Activated CD8-positive, alpha-beta memory T cell treated with anti-CD3 and anti-CD28 coated beads for 24 hours (primary cell): ENCODE measurements at places on chromosomes 12 and 14.

DNA sequence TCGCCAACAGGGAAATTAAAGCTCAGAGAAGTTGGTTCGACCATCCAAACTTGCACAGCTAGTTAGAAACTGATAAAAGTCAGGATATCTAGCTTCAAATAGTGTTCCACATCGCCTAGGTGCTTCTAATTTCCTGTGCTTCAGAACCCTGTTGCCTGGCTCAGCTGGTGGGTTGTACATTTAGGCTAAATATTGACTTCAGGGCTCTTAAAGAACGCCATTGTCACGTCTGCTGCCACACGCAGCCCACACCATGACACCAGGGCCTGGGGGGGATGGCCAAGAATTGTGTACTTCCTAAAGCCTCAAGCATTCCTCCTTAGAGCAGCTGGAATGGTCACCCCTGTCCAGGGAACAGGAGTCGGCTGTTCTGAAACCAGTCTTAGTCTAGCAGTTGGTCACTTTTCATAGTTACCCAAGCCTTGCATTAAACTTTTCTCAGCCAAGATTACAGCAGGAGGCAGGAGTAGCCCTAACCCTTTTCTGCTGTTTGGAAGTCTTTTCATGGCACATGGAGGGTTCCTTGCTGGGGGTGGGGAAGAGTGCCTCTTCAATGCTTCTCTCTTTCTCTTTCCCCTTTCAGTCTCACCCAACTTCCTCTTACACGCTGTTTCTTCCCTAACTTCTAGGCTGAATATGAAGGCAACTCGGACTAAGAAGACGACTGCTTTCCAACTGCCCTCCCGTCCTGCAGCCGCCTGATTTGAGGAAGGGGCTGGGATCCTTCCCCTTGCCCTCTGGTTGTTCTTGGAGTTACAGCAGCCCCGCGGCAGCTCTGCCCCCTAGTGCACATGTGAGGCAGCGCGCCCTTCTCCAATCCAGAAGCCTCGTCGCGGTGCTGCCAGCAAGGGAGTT, 17.1 kb downstream of the FOS start:
- DNase-seq = peak; percentile 91

GRCh38 chr12:130222519-130223218, 60.4 kb downstream of the FZD10 start:
- DNase-seq = no peak

DNA sequence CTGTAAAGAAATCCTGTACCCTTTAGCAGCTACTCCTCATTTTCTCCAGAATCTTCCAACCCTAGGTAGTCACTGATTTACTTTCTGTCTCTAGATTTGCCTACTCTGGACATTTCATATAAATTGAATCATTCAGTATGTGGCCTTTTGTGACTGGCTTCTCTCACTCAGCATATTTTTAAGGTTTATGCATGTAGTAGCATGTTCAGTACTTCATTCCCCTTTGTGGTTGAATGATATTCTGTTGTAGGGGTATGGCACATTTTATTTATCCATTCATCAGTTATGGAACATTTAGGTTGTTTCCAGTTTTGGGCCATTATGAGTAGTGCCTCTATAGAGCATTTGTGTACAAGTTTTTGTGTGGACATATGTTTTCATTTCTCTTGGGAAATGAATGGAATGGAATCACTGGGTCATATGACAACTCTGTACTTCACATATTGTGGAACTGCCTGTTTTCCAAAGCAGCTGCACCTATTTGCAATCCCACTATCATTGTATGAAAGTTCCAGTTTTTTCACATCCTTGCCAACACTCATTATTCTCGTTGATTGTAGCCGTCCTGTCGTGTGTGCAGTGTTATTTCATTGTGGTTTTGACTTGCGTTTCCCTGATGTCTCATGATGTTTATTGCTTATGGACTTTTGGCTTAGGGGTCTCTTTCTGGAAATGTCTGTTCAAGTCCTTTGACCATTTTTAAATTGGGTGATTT, 57.2 kb downstream of the ATF7IP start:
- DNase-seq = no peak

DNA sequence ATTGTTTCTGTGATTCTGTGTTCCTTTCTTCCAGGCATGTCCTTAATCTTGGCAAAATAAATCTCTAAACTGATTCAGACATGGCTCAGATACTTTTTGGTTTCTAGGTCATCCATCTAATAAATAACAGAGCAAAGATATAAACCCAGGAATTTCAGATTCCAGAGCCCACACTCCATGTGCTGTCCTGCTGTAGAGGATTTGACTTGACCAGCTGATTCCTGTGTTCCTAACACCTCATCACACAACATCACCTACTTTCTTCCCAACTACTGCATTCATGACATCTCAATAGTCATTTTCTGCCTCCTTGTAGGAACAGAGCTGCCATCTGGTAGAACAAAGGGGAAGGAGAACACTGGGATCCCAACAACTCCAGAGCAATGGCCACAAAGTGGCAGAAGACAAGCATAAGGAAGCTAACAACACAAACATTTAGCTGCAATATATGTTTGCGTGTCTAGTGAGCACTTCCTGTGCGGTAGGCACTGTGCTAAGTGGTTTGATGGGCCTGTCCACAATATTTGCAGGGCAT, 91.9 kb upstream of the OVCH1 start:
- no peak for DNase-seq

DNA sequence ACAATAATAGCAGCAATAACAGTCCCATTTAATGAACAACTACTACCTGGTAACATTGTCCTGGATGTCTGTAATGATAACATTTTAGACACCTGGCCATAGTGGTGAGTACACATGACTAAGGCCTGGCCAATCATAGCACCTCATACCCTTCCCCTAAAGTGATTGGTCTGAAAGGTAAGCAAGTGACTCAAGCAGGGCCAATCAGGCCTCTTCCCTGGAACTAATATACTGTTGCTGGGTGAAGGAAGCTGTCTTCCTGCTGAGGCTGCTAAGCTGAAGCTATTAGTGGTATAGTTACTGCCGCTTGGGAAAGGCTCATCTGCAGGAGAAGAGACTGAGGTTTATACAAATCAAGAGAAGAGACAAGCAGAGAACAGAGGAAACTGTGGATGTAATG, 18.7 kb upstream of the NOS1 start:
- DNase-seq = no peak

DNA sequence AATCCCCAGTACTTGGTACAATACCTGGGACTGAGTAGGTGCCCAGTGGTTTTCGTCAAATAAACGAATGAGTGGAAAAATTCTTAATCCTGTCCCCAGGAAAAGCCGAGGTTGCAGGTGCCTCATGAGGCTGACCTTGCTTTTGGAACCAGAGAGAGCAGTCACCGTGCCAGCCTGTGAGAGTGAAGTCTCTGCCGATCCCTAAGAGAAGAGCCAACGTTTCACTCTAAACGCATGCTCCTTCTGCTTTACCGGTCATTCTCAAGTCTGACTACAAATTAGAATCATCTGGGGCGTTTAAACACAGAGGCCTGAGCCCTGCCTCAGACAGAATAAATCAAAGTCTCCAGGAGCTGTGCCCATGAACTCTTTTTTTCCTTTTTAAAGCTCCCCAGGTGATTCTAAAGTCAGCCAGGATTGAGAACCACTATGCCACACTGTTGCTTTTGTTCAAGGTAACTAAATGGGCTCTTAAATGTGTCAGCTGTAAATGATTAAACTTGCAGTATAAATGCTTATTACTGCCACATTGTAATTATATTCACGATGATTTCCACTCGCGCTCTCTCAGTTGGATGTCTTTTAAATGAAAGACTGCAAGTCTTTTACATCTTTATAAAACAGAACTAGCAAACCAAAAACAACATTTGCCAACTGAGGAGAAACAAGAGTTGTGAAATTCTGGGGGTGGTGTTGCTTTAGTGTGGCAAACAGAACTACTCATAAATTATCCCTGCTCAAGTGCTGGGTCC, 26.9 kb downstream of the TCP11L2 start:
- no peak for DNase-seq

- no peak for DNase-seq
These were observed 348.8 kb downstream of the TMEM117 start for GRCh38 chr12:44184499-44185206.

DNA sequence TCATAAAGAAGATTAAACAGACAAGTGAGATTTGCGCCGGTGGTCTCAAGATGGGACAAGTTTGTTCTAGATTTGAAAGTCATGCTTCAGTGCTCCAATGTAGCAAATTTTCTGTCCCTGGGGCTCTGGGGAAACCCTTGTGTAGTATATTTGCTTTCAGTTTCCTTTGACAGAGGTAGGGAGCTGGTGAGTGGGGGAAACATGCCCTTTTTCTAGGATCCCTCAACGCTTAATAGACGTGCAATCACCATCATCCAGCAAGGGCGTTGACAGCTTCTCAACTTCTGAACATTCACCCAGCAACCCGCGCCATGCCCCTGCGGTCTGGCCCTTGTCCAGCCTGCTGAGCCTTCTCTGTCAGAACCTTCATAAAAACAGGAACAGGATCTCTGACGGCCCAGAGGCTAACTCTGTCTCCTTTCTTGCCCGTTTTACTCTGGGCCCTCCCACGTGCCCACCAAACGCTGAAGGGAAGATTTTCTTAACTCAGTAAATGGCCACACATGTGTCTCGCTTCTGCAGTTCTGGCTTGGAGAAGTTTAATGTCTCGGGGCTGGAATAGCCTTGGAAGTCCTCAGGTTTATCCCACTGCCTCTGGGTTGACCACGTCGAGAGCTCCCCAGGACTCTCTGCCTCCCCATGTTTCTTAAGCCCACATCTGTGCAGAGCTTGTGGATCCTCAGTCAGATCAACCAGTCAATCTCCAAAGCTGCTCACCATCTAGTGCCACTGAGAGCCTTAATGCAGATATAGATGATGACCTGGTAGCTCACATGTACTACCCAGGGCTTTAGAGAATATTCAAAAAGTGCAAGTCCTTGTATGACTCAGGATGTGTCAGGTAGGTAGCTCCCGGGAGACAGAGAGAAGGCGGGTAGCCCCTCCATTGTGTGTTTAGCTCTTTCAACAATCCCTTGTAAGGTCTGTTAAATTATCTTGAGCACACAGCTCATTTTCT, 58.1 kb upstream of the CCND2 start:
- peak; percentile 69 for DNase-seq

DNA sequence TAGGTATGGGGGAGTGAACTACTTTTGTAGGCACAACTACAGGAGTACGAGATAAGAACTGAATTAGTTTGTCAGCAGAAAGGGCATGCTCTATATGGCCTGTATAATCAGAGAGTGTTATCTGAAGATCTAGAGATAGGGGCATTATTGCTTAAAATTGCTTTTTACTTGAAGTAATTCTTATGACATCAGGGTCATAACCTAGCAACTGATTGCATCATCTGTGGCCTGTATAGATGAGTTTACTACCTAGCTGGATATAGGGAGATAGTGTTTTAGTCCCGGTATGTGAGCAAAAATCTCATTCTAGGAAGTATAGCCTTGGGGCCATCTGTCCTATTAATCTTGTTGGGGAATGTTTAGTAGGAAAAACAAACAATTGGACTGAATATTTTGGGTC, 142.7 kb downstream of the TMEM117 start:
- DNase-seq = no peak

- DNase-seq = no peak
These were observed 942 bp upstream of the GSG1 start for GRCh38 chr12:13104409-13104808.
